ENCODE measurements at places on chromosomes 16 and 17.

- no peak for DNase-seq
Measured at GRCh38 chr17:68298601-68299000, 7.3 kb downstream of the ARSG start.

DNA sequence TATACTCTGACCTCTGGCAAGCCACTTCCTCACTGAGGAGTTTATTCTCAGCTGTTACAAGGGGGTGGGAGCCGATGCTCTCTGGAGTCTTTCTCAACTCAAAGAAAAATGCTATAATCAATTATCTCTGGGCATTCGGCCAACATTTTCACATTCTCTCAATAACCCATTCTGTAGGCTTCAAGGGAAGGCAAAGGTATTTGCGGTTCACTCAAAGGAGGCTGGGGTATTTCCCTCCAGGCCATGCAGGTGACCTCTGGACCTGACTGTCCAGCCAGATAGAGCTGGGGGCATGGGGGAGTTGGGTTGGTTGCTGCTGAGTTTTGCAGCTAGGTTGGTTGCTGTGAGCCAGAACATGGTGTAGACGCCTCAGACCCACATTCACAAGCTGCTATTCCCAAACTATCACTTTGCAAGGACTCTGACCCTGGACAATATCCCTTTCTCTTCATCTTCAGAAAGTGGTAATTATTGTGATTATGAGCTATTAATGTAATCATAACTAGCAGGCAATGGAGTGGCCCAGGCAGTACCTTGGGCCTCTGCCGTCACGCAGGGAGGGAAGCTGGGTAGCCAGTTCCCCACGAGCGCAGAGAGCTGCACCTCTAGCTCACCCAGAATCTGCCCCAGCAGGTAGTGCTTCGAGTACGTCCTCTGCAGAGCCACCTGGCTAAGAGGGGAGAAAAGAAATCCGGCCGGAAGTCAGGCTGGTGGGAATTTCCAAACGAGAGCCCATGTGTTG, 42.1 kb downstream of the AIPL1 start:
- DNase-seq: no peak

- no peak for DNase-seq
Measured at GRCh38 chr17:28878981-28879380, 18.6 kb downstream of the FLOT2 start.

- peak; percentile 36 for DNase-seq
Measured at GRCh38 chr17:17420082-17420481, 56.7 kb upstream of the MED9 start.

DNA sequence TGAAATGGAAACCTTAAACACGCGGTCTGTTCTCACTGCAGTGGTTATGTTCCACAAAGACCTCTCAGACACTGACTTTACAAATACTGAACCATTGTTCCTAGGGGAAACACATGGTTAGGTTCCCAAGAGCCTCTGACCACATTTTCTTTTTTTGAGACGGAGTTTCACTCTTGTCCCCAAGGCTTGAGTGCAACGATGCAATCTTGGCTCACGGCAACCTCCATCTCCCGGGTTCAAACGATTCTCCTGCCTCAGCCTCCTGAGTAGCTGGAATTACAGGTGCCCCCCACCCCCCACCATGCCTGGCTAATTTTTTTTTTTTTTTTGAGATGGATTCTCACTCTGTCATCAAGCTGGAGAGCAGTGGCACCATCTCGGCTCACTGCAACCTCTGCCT, 179.7 kb downstream of the RBFOX3 start:
- DNase-seq: no peak

DNA sequence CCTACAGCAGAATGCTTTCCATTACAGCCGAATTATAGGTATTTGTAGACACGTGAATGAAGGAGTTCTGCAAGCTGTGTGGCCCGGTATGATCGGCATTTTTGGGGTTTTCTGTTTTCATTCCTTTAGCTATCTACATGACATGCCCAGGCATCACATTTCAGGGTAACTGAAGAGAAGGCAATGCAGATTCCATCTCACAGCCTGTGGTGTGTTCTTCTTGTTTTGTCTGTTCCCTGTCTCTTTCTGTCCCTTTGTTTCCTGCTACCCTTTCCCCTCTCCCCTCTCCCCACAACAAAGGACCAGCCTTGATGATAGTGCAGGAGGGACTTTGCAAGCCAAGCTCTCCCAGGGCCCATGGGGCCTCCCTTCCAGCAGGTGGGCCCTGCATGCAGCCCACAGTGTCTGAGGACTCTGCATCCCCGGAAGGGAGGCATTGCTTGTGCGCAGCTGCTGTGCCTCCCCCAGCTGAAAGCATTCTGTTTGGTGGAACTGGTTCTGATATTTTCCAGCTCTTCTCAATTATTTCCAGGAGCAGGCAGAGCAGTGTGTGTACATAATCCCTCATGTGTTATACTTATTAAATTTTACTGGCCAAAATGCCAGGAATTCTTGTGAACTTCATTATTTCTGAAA, 207.4 kb downstream of the RPTOR start:
- no peak for DNase-seq

- peak; percentile 96 for DNase-seq
Measured at GRCh38 chr16:87461466-87461991, 31.3 kb downstream of the ZCCHC14 start.

DNA sequence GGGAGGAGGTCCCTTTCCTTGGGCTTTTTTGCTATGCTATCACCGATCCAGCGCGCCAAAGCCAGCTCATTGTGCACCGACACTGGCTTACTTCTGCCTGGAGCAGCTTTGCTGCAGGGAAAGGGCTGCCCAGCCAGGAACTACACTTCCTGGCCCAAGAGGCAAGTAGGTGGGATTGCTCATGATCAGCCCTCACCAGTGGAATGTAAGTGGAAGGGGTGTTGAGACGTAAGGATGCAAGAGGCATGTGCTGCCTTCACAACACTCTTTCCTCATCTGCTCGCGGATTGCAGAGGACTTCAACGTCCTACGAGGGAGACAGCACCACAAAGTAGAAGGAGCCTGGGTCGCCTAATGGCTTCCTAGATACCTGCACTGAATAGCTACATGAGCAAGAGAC, 104.3 kb upstream of the FOXF1 start:
- DNase-seq: no peak

- DNase-seq: no peak
Measured at GRCh38 chr17:47304186-47304585, 19.6 kb upstream of the EFCAB13 start.

GRCh38 chr17:4369557-4370230, 3.2 kb upstream of the UBE2G1 start:
- DNase-seq: no peak

GRCh38 chr16:88900662-88901052, 34.2 kb upstream of the PABPN1L start:
- no peak for DNase-seq
